ENCODE measurements at places on chromosomes 12 and 14.

DNA sequence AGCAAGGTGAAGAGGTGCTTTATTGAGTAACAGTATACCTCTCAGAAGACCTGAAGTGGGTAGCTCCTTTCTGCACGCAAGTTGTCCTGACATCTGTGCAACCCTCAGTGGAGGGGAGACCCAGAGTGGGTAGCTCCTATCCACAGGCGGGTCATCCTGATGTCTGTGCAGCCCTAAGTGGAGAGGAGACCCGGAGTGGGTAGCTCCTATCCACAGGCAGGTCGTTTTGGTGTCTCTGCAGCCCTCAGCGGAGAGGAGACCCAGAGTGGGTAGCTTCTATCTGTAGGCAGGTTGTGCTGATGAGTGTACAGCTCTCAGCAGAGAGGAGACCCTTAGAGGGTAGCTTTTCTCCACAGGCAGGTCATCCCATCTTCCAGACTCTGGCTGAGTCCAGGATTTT is 45.1 kb upstream of the PRPF39 start:
- no peak for DNase-seq

DNA sequence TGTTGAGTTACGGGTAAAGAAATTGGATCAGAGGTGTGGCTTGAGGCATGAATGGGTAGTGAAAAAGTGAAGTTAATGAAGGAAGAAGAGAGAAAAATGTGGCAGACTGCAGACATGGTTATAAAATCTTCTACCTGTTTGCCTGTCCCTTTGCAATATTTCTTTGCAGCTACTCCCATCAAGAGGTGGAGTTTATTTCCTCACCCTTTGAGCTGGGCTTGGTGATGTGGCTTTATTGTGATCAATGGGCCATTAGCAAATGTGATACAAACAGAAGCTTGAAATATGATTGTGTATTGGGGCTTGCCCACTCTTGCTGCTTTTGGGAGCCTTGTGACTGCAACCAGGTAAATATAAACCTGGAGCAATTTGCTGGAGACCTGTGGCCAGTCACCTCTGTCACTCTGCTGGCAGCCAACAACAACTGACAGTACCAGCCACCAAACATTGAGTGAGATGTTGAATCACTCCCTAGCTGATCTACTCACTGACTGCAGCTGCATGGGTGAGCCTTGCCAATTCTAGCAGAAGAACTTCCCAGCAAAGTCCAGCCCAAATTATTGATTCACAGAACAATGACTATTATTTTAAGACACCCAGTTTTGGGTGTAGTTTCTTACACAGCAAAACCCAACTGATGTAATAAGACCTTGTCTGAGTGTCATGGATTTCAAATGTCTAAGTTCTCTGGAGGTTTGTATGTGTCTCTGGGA is 151.0 kb upstream of the ATP2B1 start:
- no peak for DNase-seq

GRCh38 chr14:68217791-68218340 is 398.3 kb downstream of the RAD51B start:
- no peak for DNase-seq

DNA sequence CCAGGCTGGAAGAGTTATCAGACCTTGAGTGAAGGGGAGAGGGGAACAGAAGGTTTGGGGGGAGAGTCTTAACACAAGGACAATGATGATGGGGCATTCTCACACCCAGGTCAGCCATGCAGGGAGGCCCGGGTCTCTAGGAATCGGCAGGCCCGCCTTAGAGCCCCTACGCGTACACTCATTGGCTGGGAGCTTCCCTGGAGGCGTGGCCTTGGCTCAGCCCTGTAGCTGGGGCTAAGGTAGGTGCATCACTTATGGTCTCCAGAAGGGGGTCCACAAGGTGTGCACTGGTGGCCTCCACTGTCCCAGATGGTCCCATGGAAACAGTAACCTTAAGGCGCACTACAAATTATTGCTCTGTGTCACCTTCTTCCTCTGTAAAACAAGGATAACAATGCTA is 660.1 kb downstream of the MED13L start:
- DNase-seq = no peak

DNA sequence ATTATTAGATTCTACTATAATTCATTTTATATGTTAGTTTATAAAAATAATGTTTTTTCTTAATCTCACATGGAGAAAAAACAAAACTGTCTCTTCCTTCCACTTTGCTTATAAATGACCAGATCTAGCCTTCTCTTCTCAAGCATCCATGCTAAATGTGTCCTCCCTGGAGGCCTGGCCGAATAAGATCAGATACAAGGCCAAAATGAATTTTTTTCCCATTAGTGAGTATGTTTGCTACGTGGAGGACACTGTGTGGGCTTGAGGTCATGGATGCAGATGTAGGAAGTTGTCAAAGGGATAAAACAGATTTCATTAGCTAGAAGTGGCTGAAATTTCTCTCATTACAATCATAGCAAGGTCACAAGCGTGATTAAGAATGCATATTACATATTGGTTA is 1244.9 kb upstream of the SEL1L start:
- no peak for DNase-seq

DNA sequence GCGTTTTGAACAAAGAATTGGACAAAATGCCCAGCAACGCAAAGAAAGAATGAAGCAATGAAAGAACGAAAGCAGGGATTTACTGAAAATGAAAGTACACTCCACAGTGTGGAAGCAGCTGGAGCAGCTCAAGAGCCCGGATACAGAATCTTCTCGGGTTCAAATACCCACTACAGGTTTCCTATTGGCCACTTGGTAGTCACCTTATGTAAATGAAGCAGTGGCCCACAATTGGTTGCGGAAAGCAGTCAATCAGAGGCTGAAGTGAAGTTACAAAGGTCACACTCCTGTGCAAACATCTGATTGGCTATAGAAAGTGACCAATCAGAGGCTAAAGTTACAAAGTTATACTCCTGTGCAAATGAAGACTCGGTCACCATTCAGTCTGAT is 15.0 kb upstream of the PPP1R13B start:
- DNase-seq = no peak

- DNase-seq = no peak
Observed at GRCh38 chr14:36524874-36525745, 5.1 kb upstream of the NKX2-1 start.

GRCh38 chr12:108833355-108833733 is 24.0 kb downstream of the SSH1 start:
- DNase-seq = no peak

DNA sequence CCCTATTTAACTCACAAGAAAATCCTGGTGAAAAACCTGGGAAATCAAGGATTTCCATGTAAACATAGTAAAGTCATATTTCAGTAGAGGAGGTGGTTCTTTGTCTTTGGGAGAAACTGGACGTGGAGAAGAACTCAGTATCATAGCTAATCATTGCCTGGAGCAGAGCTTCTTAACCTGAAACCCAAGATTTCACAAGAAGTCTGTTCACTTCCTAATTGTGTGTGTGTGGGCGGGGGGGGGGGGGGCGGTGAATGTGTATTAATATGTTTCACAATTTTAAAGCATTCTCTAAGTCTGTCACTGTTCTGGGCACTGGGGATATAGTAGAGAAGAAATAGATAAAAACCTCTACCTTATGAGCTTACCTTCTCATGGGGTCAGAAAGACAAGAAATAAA is 96.7 kb upstream of the PPP4R3A start:
- DNase-seq = no peak

- DNase-seq = no peak
Observed at GRCh38 chr12:42910656-42911055, 321.1 kb upstream of the PRICKLE1 start.

GRCh38 chr12:79071498-79071897 is 206.9 kb downstream of the SYT1 start:
- no peak for DNase-seq

DNA sequence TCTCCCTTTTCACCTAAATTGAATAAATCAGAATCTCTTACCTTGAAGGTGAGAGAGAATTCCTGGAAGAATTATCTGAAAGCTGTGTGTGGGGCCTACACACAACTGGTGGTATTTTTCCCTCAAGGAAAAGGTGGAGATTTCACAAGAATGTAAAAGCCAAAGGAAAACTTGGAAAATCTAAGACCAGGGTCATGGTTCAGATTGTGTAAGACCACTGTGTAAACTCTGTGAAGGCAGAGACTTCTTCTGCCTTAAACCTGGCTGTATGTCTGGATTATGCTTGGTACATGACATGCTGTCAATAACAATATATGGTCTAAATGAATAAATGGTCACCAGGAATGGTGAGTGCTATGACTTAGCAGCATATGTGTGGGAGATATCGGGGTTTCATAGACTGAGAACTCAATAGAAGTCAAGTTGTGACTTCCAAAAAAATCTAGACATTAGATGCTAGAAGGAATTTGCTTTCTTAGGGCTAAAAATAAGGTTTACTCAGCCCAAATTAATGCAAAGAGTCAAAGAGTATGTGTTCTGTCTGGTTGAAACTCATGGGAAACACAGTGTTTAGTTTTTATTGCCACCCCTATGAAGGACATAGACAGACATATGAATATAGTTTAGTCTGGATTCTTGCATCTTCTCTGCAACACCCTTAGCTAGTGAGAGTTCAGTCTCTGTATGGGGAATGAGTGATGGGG is 163.7 kb downstream of the SNAPC1 start:
- no peak for DNase-seq

GRCh38 chr12:127388985-127389384 is 878.0 kb upstream of the TMEM132C start:
- DNase-seq = no peak

GRCh38 chr12:93947486-93947885 is 200.9 kb upstream of the PLXNC1 start:
- no peak for DNase-seq

- no peak for DNase-seq
Observed at GRCh38 chr12:95385246-95386035, 88.5 kb upstream of the METAP2 start.

GRCh38 chr12:94225947-94226630 is 77.7 kb downstream of the PLXNC1 start:
- no peak for DNase-seq
